Immature natural killer cell (primary cell): ENCODE measurements at places on chromosomes 3 and 15.
A peak's percentile ranks its signal among the peaks of the same experiment; 100 is the strongest.

DNA sequence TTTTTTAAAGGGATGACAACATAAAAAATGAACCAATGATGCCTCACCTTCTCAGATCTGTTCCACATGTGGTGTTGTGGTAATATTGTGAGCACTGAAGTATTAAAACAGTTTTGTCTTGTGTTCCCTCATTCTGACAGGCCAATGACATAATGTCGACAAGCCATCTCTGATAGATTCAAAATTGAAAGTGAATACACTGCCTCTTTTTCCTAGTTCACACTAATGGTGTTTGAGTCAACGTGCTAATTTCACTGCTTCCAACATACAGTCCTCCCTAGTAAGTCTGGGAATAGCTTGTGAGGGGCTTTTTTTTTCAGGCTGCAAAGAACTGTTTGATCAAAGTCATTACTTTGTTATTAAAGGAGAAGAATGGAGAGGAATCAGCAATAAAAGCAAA, 82.8 kb downstream of the ROBO2 start:
- no peak for DNase-seq

DNA sequence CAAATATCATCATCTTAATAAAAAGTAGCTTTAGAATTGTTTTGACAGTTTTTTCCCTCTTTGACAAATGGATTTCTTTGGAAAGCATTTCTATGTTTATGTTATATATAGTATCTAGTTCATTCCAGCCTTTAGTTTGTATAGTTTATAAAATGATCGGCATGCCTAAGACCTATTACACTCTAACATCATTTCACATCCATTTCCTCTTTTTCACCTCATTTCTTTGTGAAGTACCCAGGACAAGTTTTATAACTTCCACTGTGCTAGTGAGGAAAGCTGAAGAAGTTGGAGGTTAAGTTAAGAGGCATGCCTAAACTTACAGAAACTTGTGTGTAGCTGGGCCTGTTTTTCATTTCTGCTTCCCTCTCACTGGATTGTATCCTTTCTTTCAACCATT, 178.4 kb downstream of the TP63 start:
- no peak for DNase-seq

- no peak for DNase-seq
These were observed 159.9 kb upstream of the SLC2A2 start for GRCh38 chr3:171186383-171186782.

GRCh38 chr3:58041826-58042324, 33.7 kb downstream of the FLNB start:
- peak; percentile 26 for DNase-seq

DNA sequence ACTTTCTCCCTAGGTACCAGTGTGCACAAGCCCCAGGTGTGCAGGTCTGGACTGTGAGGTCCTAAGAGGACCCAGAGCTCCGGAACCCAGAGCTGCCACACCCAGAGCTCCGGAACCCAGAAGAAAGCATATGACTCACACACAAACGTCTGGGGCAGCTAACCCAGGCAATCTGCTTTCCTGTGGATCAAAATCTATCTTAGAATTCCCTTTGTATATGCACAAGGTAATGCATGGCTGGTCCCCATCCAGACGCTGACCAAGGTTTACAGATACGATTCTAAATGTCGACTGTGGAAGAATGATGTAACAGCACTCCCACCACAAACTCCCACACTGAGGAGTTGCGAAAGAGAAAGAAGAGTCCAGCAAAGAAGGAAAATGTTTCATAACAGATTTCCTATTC, 15.7 kb downstream of the KCNMB2 start:
- no peak for DNase-seq
